ENCODE measurements at places on chromosomes 5 and 9.

- no peak for DNase-seq
Observed at GRCh38 chr5:132181011-132181629, 46.5 kb downstream of the P4HA2 start.

GRCh38 chr5:157025093-157025698, 33.7 kb downstream of the HAVCR1 start:
- DNase-seq, result no peak

DNA sequence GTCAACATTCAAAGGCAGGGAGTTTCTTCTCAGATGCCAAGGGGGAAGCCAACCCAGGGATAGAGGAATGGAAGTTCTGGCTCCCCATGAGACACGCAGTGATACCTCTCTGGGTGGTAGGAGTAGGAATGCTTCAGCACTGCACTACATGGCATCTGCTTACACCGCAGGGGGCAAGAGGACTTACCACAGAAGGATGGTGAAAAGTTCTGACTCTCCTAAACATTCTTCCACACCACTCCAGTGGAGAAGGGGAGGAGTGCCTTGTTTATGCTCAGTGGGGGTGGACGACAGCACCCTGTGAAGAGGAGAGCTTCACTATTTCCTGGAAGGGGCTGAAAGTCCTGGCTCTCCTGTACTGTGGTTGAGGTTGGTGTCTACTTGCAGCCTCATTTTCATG, 1011.3 kb upstream of the WWC1 start:
- no peak for DNase-seq

- no peak for DNase-seq
Observed at GRCh38 chr9:21796768-21797167, 5.7 kb upstream of the MTAP start.

DNA sequence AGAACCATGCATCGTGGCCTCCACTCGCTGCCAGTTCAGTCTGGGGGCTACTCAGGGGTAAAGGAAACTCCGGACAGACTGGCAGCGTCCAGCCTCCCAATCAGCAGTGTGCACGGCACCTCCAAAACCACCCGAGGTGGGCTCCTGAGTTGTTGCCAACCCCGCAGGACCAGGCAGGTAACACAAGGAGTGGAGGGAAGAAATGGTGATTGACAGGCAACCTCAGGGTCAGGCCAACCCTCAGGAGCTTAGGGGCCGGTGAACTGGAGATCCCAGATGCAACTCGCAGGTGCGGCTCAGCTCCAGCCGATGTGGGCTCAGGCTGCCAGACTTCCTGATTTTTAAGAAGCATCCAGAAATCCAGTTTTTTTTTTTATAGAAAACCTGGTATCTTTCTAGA, 37.3 kb upstream of the AKNA start:
- DNase-seq, result no peak

DNA sequence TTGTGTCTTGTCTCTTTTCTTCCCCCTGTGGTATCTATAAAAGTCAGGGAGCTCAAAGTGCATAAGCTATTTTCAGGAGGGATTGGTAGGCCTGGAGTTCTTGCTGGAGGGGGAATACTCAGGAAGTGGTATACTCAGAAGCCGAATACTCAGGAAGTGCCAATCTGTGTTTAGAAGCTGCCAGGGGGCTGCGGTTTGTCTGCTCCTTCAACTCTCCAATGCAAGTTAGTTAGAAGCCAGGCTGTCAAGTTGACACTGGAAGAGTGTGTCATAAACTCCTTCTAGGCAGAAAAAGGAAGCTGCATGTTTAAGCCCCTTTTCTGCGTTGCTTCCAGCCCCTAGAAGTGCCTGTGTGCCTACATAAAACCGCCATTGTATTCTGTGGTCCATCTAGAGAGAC, 366.5 kb downstream of the TAF11L14 start:
- DNase-seq, result no peak

GRCh38 chr5:82072138-82072537, 100.3 kb downstream of the ATG10 start:
- DNase-seq, result no peak

GRCh38 chr9:119853126-119853525, 483.9 kb upstream of the BRINP1 start:
- no peak for DNase-seq

DNA sequence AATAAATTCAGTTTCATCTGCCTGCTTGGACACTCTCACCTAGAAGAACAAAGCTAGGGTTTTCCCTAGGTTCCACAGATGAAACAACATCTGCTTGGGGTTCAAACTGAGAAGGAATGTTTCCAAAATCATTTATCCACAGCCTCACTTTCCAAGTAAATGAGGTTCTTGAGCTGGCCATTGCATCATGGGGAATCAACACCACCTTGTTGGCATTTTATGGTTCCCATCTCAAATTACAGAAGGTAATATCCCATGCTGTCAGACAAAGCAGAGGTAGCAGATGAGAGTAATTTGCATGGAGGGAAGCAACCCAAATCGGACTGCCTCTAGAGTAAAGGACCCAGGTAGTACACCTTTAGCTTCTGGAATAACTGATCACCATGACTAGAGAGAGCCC, 10.5 kb upstream of the NR4A3 start:
- no peak for DNase-seq

DNA sequence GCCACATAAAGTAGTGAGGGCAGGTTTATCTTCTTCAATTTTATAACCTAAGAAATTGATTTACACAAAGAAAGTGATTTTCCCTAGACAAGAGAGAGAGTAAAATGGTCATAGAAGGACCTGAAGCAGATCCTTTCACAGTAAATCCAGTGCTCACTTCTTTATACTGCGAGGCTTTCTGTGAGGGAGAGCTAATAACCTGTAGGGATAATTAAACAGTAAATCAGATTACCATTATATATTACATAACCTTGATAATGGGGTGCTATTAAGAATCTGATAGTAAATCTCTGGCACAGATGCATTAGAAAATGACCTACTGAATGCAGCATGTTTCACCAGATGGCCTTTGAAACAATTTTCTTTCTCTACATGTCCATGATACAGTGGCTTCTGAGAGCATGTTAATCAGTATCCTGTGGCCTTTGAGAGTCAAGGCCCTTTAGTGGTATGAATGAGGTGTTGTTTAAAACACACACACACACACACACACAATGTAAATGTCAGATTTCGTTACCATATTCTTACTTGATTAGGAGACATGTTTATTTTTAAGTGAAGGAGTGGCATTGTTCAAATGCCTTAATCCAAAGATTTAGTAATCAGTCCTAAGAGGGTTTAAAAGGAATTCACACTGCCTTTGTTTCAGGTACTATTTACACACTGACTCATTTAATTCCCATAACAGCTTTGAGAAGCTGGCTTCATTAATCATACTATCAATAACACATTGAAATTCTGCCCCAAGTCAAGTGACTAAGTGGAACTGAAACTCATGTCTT, 124.7 kb downstream of the ALDH1A1 start:
- no peak for DNase-seq

DNA sequence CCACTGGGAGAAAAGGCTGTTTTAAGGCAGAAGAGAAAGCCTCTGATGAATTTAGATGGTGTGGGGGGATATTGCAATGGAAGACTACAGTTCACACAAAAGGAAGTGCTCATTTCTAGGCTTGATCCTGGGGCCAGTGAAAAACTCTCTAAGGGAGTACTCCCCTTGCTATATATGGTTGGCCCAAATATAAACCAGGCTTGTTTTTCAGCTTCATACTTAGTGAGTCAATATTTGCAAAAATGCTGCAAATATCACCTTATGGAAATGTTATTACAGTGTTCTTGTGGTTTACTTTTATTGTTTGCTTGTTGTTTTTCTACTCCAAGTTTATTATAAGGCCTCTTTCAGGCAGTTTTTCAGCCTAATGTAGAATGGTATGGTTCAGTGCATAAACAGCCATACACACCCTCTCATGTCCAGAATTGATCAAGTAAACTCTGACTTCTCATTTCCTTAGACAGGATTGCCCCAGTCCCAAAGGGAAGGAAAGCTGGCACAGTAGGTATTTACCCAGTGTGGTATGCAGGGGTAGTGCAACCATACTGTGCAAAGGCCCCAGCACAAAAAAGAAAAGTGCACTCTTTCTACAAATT, 115.1 kb downstream of the FEM1C start:
- DNase-seq, result no peak

DNA sequence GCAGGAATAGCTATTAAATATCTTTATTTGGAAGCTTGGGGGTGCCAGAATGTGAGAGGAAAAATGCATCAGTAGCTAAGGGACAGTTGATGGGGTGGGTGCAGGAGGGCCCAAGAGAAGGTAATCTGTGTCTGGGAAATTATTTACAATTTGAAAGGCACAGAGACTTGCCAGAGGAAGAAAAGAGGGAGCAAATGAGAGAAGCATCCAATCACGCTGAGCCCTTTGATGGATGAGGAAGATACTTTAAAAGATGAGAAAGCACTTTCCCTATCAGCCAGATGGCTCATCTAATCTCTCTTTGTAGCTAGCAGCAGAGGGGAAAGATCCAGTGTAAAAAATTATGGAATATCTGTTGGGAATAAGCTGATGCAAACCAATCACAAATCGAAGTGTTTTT, 57.0 kb upstream of the ABCA1 start:
- DNase-seq, result no peak

GRCh38 chr5:127280491-127281220, 9.9 kb upstream of the MEGF10 start:
- no peak for DNase-seq

GRCh38 chr9:107280543-107280942, 2.5 kb upstream of the RAD23B start:
- no peak for DNase-seq

DNA sequence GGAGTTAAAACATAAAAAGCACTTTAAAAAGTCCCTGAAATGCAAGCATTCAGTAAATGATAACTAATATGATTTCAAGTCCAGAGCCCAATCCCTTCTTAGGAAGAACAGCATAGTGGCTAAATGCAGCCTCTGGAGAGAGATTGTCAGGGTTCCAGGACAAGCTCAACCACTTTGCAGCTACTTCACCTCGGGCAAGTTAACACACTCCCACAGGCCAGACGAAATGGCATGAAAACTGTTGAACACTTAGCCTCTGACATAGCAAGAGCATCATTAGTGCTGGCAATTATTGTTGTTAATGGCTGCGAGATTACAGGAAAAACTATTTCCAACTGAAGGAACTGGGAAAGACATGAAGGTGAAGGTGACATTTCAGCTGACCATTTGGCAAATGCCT, 205.8 kb downstream of the GRIA1 start:
- DNase-seq, result no peak

- DNase-seq, result no peak
Observed at GRCh38 chr5:168030912-168031311, 260.5 kb upstream of the WWC1 start.

DNA sequence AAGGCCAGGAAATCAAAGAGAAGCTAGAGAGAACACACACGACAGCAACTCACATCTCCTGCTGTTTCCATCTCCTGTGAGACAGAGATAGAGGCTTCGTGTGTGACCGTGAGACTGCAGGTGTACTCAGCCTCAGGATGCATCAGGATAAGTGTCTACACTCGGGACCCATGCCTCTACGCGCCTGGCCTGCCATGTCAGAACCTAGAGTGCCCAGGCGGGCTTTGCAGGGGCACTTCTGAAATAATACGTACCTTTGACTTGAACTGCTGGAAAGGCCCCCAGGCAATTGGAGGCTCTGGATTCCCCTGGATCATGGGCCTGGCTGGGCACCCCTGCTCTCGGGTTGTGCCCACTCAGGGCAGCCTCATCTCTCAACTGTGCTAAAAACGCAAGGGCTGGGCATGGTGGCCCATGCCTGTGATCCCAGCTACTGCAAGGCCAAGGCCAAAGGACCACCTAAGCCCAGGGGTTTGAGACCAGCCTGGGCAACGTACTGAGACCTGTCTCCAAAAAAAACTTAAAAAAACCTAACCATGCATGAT, 13.0 kb downstream of the CLPTM1L start:
- DNase-seq, result no peak

- no peak for DNase-seq
Observed at GRCh38 chr5:74242516-74242915, 398.0 kb downstream of the ENC1 start.

- no peak for DNase-seq
Observed at GRCh38 chr5:68305223-68305870, 89.8 kb downstream of the PIK3R1 start.
